OCI-LY7 (cell line): ENCODE measurements at places on chromosomes 1 and 21. TPM values are rescaled to one million over a fixed set of nuclear protein-coding genes. Genes with fewer than 3 reads are reported as not detected.

OR2G2 gene
- not detected in 2 replicates for total RNA-seq

OLFML3 gene
- 0.34 and 0.35 TPM in 2 replicates for total RNA-seq

TNFRSF8 gene
- total RNA-seq = 0.09 and 0.29 TPM in 2 replicates

DYNLT4 gene
- not detected in 2 replicates for total RNA-seq

RNU1-4 gene
- 1,721 and 1,968 TPM in 2 replicates for total RNA-seq

ZNF691 gene
- total RNA-seq = 21.1 and 23.6 TPM in 2 replicates

IL20 gene
- total RNA-seq = not detected in 2 replicates

SLC35F3 gene
- total RNA-seq = not detected in 2 replicates

REN gene
- not detected in 2 replicates for total RNA-seq

ERICH3 gene
- not detected in 2 replicates for total RNA-seq

TBX15 gene
- not detected in 2 replicates for total RNA-seq

- DNase-seq = no peak
Measured at GRCh38 chr1:238139713-238140112, 249.0 kb upstream of the ZP4 start.

DNA sequence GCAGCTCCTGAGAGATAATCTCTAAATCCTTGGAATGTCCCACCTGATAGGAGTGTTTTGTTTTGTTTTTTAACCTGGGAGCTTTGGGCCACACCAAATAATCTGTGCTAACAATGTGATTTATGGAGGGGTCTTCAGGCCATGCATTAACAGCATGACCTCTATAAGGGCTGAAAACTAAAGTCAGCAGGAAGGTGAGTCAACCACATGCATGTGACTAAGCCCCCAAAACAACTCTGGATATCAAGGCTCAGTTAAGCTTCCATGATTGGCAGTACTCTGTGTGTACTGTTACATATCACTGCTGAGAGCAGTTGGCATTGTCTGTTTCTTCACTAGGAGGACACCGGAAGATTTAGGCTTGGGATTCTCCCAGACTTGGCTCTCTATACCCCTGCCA is 10.7 kb downstream of the AUNIP start:
- no peak for DNase-seq

DNA sequence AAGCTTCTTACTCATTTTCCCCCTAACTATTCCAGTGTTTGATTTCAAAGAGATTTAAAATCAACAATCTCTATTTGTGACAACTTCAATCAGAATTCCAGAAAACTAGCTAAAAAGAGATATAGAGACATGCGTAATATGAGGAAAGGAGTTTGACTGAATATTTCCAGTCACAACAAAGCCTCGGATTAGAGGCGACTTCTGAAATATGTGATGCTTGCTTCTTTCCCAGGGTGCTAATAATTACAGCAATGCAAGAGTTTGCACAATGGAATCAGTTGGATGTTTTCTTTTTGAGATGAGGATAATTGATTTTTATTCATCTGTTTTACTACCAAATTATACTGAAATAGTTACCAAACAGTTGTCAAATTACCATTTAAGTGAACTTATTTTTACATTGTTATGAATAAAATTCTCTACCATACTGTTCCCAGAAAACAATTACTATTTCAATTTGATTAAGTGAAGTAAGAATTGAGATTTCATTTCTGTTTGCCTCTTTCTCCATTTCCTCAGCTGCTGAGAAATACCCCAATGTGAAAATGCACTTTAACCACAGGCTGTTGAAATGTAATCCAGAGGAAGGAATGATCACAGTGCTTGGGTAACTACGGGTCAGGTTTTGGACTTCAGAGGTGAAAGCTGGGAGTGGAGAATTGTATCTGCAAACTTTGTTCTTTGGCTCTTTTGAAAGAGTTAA is 28.1 kb downstream of the KMO start:
- DNase-seq = no peak

- DNase-seq = no peak
Measured at GRCh38 chr1:204331847-204332487, 27.8 kb downstream of the PLEKHA6 start.

- DNase-seq = no peak
Measured at GRCh38 chr1:158916085-158916484, 15.3 kb upstream of the PYHIN1 start.

DNA sequence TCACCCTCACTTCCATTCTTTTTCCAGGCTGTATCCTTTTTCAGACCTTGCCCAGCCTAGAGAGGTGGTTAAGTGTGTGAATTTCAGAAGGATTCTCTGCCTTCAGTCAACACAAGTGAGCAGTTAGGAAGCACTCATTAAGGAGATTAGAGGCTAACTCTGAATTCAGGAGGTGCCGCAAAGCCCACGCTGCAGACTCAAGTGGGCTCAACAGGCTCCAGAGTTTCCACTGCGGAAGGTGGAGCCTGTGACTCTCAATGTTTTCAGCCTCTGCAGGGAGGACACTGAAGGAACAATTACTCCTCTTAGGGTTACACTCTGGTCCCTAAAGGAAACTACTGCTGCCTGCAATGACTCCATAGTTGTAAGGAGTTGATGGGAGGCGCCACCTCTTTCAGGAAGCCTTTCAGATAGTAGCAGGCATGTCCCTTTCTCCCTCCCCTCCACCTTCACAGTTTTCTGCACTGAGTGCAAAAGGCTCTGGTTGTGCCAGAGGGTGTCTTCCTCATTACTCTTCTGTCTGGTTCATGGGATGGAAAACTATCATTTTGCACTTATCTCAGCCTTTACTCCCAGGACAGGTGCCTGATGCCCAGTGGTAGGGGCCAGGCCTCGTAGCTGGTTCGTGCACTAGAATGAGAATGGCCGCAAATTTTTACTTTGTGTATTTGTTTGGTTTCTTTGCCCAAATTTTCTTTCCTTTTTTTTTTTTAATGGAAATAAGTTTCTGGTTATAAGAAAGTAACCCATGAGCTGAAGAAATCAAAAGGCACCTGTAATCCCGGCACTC is 55.2 kb upstream of the SELENON start:
- no peak for DNase-seq

- no peak for DNase-seq
Measured at GRCh38 chr1:230865062-230865817, 3.1 kb downstream of the C1orf198 start.
